Activated effector memory CD4-positive, alpha-beta T cell treated with anti-CD3 and anti-CD28 coated beads, Interleukin-2, amount 50 U/mL, for 16 hours (primary cell): ENCODE measurements at places on chromosomes 13 and 19.

- no peak for DNase-seq
Observed at GRCh38 chr13:98039964-98040363, 86.5 kb downstream of the IPO5 start.

- no peak for DNase-seq
Observed at GRCh38 chr13:26813321-26813979, 52.9 kb upstream of the GPR12 start.

DNA sequence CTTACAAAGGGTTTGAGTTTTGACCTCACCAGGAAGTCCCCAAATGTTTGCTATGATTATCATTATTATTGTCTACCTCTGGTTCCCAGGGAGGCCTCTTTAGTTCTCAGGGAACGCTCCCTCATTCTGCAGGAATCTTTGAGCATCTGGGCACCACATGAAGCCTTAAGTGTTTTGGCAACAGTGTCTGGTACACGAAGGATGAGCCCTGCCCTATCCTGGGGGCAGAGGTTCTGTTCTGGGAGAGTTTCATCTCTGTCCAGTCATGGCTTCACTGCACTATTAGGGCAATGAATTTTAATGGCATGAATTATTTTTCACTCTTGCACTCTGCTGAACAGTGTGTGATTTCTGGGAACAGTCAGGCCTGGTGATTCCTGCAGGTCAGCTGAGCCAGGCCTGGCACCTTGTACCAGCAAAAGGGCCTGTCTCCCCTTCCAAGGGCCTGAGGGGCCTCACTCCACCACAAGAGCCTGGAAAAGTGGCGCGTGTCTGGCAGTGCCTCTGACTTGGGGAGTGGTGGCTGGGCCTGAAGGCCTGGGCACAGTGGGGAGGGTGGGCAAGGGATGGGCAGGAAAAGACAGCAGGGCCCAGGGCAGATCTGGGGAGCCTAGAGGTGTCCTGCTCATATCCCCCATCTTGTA, 4.6 kb downstream of the FAM187B start:
- DNase-seq, result no peak

GRCh38 chr19:4015705-4016402, 8.3 kb downstream of the PIAS4 start:
- no peak for DNase-seq

DNA sequence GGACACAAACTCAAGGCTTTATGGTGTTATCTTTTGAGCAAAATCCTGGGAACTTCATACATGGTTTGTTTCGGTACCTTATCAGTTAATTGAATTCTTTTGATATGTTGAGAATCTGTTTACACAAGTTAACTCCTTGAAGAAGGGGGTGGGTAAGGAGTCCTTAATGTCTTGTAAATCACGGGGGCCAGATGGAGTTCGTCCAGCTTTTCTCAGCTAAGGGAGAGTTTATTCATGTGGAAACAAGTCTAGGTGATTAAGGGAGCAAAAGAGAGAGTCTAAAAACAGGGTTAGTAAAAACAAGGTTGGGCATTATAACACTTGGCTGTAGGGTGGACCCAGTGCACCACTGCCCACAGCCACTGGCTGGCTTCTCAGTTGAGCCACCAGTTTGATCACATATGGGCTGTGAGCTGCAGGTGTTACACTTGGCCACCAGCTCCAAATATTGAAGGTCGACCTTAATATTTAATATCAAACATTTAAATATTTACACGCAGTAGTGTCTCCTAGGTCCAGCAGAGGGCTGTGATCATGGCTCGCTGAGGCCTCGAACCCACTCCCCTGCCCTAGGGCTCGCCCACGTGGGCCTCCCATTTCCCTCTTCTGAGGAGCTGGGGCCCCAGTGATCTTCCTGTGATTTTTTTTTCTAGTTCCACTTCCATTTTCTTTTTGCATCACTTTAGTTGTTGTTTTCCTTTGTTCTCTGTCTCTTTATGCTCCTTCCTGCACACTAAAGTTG, 21.0 kb upstream of the ZNF43 start:
- no peak for DNase-seq
